ENCODE measurements at places on chromosomes 2 and 18.

- DNase-seq = no peak
Measured at GRCh38 chr18:59639821-59640220, 57.4 kb downstream of the CCBE1 start.

GRCh38 chr2:10965241-10965843, 53.6 kb downstream of the KCNF1 start:
- DNase-seq = no peak

DNA sequence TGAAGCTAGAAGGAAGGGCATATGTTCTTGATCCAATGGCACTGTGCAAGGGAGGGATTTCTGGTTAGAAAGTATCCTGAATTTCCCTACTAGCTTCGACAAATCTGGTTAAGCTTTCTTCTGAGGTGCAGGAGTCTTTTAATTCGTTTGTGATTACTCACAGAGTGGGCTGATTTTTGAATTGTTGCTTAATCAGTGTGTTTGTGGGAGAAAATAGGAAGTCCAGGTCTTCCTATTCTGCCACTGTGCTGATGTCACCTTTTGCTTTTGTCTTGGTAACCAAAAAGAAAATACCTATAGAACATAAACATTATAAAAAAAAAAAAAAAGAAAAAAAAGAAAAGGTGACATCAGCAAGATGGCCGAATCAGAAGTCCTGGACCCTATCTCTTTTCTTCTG, 1008.6 kb downstream of the TSN start:
- DNase-seq = no peak

GRCh38 chr2:234363011-234363487, 133.8 kb downstream of the ARL4C start:
- no peak for DNase-seq

- DNase-seq = no peak
Measured at GRCh38 chr2:157809212-157809611, 66.9 kb downstream of the ACVR1 start.

DNA sequence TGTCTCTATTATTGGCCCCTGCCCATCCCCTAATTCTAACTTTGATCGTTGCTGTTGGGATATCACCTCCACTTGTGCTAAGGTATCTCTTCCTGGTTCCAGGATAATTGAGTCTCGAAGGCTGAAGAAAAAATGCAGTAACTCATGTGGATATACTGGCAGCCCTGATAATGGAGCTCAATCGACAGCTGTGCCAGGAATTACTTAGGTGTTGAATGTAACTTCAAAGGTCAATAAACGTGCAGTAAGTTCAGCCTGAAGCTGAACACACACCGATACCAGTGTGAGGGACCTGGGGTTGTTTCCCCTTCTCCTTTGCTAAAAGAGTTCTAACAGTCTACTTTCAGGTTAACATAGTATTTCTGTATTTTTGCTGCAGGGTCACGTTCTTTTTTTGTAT, 11.9 kb upstream of the REG3G start:
- no peak for DNase-seq

DNA sequence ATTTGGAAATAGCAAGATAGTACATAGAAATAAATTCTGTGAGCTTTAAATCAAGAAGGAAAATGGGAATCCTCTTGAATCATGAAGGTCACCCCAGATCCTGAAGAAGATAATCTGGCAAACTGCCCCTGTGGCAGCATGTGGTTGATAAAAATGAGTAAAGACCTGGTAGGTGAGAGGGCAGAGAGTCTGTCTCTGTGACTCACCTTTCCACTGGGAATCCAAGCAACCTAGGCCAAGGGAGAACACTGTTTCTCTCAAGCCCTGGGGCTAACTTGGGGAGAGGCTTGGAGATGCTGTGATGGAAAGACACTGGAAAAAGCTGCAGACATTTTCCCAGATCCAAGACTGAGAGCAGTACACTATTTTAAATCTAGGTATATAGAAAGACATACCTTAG, 185.8 kb upstream of the CNTNAP5 start:
- DNase-seq = no peak

- DNase-seq = no peak
Measured at GRCh38 chr2:215361211-215361875, 49.5 kb downstream of the ATIC start.

- no peak for DNase-seq
Measured at GRCh38 chr2:172927641-172928357, 147.8 kb upstream of the MAP3K20 start.

- DNase-seq = no peak
Measured at GRCh38 chr2:133732982-133733900, 165.0 kb upstream of the NCKAP5 start.

Data from NCI-H526 (cell line).